ENCODE measurements at places on chromosomes 7 and 10. TPM values are rescaled to one million over a fixed set of nuclear protein-coding genes. Genes with fewer than 3 reads are reported as not detected.

Gene DNAJB9
- 85.2 TPM for total RNA-seq

Gene SEC23IP
- 21.4 TPM for total RNA-seq

Gene CRTAC1
- not detected for total RNA-seq

DNA sequence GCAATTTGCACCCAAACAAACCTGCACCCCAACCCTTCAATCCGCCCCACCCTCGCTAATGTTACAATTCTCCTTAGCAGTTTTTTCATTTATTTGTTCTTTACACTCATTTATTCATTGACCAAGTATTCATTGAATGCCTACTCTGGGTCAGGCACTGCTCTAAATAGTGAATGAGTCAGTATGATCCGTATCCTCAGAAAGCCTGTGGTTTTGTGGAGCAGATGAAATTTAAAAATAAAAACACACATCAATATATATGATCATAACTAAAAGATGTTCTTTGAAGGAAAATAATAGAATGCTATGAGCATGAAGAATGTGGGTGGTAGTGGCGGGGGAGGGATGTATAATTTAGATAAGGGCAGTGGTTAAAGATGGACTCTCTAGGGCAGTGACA is 13.3 kb downstream of the IFIT5 start:
- DNase-seq, result peak; percentile 75

GRCh38 chr10:63064706-63065105 is 68.4 kb upstream of the NRBF2 start:
- DNase-seq, result no peak

DNA sequence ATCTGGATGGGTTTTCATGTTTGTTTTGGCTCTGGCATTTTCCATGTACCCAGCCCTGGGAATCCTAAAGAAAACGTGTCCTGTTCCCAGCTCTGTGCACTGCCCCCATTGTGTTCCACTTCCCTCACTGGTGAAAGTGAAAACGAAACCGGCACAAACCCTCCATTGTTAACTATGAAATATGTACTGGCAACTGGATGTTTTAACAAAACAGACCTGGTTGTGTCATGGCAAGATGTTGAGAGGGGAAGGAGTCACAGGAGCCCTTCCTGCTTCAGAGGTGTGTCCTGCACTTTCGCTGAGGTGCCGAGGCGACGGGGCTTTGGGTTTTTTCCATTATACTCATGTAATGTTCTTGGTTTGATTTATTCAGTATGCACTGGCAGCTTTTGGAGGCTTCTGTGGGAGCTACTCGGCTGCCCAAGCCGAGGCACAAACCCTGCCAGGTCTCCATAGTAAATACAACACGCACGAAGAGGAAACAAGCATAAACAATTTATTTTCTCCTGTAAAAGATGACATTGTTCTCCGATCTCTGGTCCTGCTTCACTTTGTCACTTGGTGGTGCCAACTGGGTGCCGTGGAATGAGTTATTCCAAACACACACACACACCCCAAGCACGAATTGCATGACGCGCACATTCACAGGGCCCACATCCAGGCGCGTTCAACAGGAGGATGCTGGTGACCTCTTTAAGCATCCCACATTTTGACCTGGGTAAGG is 118.2 kb downstream of the CDK6 start:
- DNase-seq, result peak; percentile 86
